ENCODE measurements at places on chromosomes 5 and 9.

- ATAC-seq, result peak; percentile 61
Observed at GRCh38 chr9:93642961-93643360, 66.6 kb downstream of the PHF2 start.

- ATAC-seq, result peak; percentile 47
Observed at GRCh38 chr9:120921661-120922181, 4.9 kb downstream of the TRAF1 start.

GRCh38 chr5:6504677-6505415 is 56.2 kb downstream of the UBE2QL1 start:
- no peak for ATAC-seq

DNA sequence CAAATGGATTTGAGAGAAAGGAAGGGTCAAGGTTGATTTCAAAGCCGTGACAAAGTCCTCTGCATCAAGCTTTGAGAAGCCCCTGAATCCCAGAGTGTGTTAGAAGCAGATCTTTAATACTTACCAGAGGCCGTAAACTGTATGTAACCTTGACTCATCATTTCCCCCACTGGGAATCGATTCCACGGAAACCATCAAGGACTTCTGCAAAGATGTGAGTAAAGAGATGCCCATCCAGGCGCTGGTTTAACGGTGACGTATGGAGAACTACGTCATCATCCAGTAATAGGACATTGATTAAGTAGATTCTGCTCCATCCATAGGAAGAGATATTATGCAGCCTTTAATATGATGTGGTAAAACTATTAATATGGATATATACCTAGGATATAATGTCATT is 1.6 kb downstream of the RNF183 start:
- ATAC-seq, result no peak

DNA sequence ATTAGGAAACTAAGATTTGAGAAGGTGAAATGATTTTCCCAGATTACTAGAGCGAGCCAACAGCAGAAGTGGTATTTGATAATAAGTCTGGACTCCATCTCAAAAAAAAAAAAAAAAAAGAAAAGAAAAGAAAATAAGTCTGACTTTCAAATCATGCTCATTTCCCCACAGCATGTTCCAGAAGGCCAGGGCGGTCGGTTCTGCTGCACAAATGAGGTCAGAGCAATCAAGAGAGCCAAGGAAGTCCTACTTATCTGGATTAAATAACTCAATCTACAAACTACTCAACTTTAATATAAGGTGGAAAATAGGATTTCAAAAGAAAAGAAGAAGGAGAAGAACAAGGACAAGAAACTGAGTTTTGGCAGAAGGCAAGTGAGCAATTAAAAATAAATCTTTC is 130.4 kb upstream of the RASA1 start:
- no peak for ATAC-seq

Data from SK-N-SH treated with all-trans-retinoic acid at 6 μM for 48 hours (cell line).